ENCODE measurements at places on chromosomes 12 and 14.

- no peak for DNase-seq
Observed at GRCh38 chr14:59098377-59098776, 90.1 kb upstream of the DAAM1 start.

DNA sequence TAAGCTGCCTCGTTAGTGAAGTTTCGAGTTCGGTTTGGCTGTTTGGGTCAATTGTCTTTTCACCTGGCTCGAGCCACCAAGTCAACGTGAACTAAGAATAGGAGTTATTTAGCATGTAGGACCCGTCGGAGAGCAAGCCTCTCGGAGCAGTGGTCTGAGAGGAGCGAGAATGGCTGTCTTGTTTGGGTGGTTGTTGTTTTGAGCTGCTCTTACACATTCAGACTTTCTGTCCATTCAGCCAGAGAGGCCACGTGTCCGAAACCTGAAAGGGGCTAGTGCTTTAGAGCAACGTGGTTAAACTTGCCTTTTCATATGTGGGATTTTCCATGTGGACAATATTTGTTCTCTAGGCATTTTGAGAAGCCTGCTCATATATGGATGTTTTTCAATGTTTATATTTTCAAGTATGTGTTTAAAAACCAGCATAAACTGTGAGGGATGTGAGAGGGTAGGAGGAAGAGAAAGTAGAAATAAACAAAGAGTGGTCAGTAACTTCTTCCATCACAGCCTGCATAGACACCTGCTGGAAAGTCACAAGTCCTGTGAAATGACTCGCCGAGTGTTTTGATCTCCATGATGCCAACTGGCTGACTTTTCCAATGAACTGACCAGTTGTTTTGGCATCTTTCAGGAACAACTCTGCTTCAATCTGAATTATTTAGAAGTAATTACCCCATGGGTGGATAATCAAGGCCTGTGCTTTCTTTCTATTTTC, 221.0 kb downstream of the ASCL1 start:
- no peak for DNase-seq

DNA sequence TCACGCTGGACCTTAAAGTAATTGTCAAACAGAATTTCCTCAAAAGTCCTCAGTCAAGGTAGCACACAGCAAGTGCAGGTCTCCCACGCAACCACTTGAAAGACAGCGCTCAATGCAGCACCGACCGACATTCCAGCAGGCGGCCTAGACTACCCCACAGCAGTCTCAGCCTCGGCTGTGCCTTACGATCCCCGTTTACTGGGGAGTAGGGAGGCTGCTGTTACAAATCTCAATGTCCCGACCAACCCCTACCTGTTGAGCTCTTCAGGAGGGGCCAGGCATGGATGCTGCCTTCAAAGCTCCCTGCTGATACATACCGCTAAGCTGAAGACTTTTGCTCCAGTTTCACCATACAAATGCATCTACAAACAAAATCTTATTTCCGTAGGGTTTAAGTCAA, 21.8 kb downstream of the VPS37B start:
- DNase-seq: no peak

DNA sequence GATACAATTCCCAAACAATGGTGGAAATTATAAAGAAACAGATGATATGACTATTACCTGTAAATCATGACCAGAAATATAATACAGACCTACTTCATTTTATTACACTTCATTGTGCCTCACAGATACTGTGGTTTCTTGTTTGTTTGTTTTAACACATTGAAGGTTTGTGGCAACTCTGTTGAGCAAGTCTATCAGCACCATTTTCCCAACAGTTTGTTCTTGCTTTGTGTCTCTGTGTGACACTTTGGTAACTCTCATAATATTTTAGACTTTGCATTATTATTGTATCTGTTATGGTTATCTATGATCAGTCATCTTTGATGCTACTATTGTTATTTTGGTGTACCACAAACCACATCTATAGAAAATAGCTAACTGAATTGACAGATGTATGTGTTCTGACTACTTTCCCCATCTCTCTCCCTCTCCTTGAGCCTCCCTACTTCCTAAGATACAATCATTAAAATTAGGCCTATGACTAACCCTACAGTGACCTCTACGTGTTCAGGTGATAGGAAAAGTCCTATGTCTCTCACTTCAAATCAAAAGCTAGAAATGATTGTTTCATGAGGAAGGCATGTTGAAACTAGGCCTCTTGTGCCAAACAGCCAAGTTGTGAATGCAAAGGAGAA, 49.1 kb downstream of the FBXO33 start:
- DNase-seq: no peak

- no peak for DNase-seq
Observed at GRCh38 chr12:68352067-68352466, 19.9 kb upstream of the MDM1 start.

- DNase-seq: no peak
Observed at GRCh38 chr14:101928415-101928841, 35.9 kb upstream of the DYNC1H1 start.

- no peak for DNase-seq
Observed at GRCh38 chr12:104772336-104772735, 185.8 kb downstream of the SLC41A2 start.

DNA sequence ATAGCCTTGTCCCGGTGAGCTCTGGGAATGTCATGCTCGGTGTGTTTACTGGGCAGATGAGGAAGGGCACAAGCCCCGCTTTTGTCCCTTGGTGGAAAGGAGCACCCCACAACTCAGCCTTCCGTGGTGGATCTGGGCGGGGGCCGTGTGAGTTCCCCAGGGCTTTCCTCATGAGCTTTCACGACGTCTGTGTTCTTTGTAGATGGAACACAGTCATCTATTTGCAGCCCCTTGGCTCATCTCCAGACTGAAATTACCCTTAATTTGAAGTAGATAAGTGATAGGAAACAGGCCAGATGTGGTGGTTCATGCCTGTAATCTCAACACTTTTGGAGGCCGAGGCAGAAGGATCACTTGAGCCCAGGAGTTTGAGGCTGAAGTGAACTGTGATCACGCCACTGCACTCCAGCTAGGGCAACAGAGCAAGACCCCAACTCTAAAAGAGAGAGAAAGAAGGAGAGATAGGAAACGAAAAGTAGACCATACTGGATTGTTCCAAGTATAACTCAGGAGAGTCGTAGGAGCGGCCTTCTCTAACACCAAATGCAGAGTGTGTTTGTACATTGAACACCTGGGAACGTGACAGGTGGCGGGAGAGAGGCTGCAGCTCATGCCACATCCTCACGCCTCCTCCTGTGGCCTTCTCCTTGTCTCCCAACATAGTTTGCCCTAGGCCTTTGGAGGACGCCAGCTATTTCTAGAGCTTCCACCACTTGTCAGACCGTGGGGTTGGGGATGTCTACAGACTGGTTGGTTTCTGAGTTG, 8.8 kb downstream of the P2RX4 start:
- no peak for DNase-seq

All from T-helper 1 cell (primary cell).